ENCODE measurements at places on chromosomes 5 and 9.

GRCh38 chr9:129398101-129398960 is 220.3 kb upstream of the IER5L start:
- DNase-seq, result no peak

- DNase-seq, result no peak
These were observed 4.1 kb downstream of the CLK4 start for GRCh38 chr5:178622679-178623247.

- no peak for DNase-seq
These were observed 11.1 kb upstream of the HTR4 start for GRCh38 chr5:148665431-148665830.

DNA sequence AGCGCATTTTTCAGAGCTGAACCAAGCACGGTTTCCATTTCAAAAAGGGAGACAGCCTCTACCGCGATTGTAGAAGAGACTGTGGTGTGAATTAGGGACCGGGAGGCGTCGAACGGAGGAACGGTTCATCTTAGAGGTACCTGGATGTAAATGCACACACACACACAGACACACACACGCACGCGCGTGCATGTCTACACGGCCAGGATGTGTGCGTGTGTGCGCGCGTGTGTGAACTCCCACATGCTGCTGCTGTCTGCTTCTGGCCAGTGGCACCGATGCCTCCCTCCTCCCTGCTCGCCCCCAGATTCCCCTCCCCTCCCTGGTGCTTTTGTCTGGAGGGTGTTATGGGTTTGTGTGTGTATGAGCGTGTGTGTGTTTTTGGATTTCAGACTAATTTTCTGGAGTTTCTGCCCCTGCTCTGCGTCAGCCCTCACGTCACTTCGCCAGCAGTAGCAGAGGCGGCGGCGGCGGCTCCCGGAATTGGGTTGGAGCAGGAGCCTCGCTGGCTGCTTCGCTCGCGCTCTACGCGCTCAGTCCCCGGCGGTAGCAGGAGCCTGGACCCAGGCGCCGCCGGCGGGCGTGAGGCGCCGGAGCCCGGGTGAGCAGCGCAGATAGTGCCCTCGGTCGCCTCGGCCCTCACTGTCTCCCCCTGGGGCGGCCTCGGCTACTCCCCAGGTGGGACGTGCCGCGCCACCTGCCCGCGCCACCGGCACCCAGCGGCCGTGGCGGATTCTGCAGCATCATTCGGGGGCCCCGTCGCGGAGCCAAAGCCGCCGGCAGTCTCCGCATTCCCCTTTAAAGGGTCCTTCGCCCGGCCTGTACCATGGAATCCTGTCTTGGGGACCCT is at the start of gene NTRK2:
NTRK2 (plus strand) TSS at position 442 of the 850 bp plus-strand sequence. CDS start 1,020 bp downstream, outside the sequence.
- DNase-seq, result no peak

DNA sequence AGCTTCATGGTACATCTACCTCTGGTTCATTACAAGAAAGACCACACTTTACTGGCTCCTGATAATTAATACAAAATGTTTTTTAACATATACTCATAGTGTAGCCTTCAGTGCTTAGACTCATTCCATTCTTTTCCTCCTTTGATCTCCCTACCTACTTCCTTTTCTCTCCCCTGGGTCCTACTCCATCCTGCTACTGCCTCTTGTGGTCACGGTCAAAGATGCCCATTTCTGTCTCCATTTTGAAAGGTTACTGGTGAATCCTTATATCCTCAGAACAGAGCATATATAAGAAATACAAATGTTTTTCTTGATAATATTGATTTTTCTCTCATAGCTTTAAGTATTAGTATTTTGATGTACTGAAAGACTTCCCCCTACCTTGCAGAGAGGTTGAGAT is 375.9 kb downstream of the ARRDC3 start:
- DNase-seq, result no peak

GRCh38 chr5:39846144-39846543 is 421.4 kb upstream of the DAB2 start:
- no peak for DNase-seq

DNA sequence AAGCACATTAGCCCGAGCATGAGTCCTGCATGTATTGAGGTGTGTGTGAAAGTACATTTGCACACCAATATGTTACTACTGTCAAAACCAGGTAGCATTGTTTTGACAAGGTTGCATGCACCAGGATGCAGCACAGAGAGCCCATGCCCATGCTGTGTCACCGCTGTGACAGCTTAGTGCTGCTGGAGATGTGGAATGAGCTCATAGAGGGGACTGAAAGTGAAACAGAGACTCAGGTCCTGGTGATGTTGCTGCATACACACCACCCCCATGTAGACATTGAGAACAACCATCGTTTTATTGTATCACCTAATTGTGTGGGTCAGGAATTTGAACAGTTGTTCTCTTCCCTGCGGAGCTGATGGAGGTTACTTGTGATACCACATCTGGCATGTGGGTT is 53.0 kb downstream of the GADD45G start:
- no peak for DNase-seq

- peak; percentile 53 for DNase-seq
These were observed 1.1 kb downstream of the PTGER4 start for GRCh38 chr5:40680741-40681362.

GRCh38 chr9:2345013-2345412 is 276.6 kb upstream of the VLDLR start:
- DNase-seq, result no peak

DNA sequence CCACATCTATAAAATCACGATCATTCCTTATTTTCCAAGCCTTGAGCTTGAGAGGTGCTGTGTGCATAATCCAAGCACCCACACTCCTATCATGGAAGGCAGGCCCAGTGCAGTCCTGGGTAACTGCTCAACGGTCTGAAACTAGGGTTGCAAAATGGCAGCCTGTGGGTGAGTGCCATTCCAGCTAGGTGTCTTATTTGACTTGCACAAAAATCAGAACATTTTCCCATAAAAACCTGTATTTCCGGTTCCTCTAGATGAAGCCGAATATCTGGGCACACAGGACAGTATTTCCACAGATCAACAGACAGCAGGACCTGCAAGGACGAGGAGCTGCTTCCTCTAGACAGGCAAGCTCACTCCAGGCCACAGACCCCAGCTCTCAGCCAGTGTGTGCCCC is 588.8 kb downstream of the BNC2 start:
- DNase-seq, result no peak

- DNase-seq, result no peak
These were observed 34.9 kb upstream of the RPS23 start for GRCh38 chr5:82313016-82313415.

DNA sequence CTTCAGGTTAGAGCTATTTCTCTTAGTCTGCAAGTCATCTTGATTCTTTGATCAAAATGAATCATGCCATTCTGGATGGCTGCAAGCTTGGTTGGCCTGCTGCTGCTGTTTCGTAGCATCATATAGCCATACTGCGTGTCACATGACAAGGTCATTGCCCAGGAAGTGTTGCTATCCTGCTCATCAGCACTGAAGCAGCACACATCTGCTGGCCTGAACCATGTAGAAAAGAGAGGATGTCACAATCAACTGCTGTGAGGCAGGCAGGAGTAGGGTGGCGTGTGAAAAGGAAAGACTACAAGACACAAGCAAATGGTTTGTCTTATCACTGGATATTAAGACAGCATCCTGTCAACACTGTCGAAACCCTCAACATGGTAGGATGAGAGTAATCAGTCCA is 376.7 kb upstream of the RORB start:
- no peak for DNase-seq

GRCh38 chr5:13566871-13567339 is 377.6 kb downstream of the DNAH5 start:
- no peak for DNase-seq

GRCh38 chr9:126491568-126491879 is 122.2 kb upstream of the LMX1B start:
- DNase-seq, result no peak

DNA sequence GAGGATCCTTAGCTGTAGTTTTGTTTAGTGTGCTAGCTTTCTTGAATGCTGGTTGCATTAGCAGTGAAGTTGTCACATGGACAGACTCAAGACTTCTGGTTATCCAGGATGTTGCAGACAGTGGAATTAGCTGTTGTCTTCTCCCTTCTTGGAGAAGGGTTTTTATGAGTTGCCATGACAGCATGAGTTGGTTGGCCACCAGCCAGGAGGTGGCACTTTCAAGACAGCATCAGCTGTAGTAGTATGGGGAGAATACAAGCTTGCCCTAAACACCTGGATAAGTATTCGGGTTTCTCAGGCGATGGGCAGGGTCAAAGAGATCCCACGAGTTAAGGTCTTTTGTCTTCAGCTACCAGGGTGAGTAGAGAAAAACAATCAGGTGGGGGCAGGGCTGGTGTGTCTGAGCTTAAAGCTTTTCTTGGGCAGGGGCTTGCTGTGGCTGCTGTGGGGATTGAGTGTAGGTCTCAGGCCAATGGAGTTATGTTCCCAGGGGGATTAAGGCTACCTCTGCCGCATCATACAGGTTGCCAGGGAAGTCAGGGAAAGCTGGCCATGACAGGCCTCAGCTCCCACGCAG is 7.7 kb upstream of the C5orf47 start:
- no peak for DNase-seq
